ENCODE measurements at places on chromosomes 12 and 14. TPM values are rescaled to one million over a fixed set of nuclear protein-coding genes. Genes with fewer than 3 reads are reported as not detected.

The BEGAIN gene
- polyA plus RNA-seq = 1.2 TPM

The TEX52 gene
- polyA plus RNA-seq = 0.44 TPM

The PLEKHH1 gene
- polyA plus RNA-seq = 44.3 TPM

The KLRG1 gene
- polyA plus RNA-seq = 2.8 TPM

The NGB gene
- not detected for polyA plus RNA-seq

DNA sequence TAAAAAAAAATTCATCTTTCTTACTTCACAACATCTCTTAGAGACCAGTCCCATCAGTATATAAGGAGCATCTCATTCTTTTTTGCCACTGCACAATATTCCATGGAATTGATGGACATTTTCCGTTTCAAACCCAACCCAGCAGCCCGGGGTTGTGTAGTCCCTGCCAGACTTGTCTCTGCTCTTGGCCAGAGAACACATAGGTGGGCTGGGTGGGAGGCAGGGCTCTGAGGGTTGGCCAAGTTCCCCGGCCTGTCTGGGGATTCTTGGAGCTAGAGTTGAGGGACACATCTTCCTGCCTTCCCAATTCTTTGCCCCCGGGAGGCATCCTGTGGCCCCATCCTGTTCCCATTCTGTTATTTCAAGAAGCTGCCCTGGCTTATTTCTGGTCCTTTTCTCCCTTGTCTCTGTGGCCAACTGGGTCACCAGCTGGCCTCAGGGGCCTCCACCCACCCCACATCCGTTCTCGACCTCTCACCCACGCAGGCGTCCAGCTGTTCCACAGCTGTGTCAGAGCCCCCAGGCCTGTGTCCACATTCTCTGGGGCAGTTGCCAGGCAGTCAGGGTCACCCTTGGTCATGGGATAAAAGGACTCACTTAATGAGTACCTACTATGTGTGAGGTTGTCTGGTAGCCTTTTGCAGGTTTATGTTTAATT lies 52.0 kb upstream of the CCDC63 start:
- no peak for DNase-seq

- no peak for DNase-seq
Measured at GRCh38 chr12:92445253-92446082, 257.3 kb upstream of the PLEKHG7 start.

DNA sequence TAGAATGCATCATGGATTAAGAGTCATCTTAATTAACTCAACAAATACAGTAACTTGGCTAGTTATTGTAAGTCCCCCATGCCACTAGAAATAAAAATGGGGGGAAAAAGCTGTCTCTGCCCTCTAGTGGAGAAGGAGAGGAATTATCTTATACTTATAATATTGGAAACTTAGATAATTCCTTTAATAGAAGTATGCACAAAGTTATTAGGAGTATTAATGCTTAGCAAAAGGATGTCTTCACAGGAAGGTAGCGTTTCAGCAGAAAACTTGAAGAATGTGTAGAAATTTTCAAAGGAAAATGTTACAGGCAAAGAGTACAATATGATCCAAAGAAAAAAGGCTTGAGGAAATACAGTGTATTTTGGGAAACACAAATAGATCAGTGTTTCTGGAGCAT lies 19.8 kb downstream of the OR5AU1 start:
- DNase-seq = no peak

DNA sequence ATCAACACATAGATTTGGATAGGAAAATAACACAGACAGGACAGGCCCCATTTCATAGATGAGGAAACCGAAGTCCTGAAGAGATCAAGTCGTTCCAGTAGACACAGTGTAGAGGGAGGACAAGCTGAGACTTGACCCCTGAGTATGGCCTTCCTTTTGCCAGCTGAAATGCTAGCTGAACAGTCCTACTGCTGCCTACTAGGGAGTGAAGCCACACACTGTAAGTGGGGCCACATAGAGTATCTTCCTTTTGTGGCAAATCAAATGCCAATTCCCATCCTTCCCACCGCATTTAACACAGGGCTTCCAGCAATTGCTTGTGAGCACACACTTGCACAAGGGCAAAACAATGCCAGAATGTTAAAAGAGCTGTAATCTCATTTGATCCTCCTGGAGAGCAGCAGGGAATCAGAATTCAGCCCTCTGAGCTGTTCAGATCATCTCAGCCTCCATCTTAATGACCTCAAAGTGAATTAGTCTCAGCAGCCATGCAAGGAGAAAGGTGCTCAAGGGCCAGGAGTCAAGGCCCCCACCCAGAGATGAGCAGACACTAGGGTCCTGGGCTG lies 380.5 kb downstream of the EMP1 start:
- no peak for DNase-seq

DNA sequence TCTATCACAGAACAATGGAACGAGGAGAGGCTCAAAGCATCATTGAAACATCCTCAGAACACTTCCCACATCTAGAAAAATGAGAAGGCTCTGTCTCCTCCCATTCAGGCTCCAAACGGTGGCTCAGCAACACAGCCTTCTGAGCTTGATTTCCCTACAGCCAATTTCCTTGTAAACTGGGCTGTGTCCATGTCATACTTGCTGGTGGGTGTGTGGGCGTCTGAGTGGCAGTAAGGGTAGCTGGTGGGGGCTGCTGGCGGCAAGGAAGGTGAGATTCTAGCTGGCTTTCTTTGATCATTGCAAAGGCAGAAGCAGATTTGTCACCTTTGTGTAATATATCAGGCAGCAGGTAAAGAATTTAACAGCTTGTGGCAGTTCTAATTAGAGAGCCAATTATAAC lies 163.7 kb downstream of the CALM1 start:
- no peak for DNase-seq

GRCh38 chr12:54725233-54725843 lies 77.2 kb upstream of the DCD start:
- DNase-seq = no peak

DNA sequence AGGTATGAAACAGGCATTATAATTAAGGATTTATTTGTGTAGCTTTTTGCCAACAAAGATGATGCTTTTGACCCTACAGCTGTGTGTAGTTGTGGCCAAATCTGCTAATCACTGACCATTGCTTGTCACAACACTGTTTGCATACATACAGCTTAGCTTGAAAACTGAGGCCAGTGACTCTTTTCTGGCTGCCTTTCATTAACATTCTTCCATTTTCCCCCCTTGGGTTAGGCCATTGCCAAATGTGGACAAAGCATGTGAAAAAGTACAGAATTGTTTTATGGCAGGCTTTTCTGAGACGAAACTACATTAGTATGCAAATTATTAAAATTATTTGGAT lies 263.3 kb downstream of the SLC16A7 start:
- no peak for DNase-seq

- DNase-seq = no peak
Measured at GRCh38 chr12:65324551-65324950, 46.1 kb downstream of the MSRB3 start.

DNA sequence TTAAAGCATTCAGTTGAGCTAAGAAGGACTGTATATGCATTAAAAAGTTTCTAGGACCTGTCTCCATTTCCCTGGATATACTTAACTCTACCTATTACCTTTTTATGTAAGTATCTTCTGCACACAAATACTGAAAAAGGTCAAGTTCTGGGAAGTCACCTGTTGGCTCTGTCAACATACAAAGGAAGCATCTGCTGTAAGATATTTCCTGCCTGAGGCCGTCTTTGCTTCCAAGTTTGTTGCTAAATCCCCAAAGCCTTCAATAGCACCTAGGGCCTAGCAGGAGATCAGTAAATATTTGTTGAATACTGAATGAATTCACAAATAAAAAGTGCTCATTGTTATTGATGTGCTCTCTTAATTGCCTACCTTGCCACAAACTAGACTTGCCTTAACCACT lies 188.4 kb downstream of the DUSP6 start:
- no peak for DNase-seq

DNA sequence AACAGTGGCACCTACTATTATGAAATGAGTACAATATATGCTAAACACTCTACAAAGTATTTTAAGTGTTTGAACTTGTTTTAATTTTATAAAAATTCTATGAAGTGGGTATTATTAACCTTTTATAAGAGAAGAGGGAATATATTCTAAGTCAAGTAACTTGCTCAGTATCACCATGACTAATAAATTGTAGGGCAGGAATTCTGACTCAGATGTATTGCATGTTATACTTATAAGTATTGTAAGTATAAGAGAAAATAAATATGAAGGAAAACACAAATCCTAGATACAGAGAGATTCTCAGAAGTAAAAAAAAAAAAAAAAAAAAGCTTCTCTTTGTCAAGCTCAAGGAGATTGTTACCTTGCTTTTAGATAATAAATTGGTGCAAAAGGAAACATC lies 893.2 kb downstream of the SLC16A7 start:
- no peak for DNase-seq

- DNase-seq = no peak
Measured at GRCh38 chr12:66288121-66288520, 14.2 kb upstream of the HELB start.

- DNase-seq = no peak
Measured at GRCh38 chr12:120283318-120283717, 8.4 kb downstream of the RNU4-2 start.

DNA sequence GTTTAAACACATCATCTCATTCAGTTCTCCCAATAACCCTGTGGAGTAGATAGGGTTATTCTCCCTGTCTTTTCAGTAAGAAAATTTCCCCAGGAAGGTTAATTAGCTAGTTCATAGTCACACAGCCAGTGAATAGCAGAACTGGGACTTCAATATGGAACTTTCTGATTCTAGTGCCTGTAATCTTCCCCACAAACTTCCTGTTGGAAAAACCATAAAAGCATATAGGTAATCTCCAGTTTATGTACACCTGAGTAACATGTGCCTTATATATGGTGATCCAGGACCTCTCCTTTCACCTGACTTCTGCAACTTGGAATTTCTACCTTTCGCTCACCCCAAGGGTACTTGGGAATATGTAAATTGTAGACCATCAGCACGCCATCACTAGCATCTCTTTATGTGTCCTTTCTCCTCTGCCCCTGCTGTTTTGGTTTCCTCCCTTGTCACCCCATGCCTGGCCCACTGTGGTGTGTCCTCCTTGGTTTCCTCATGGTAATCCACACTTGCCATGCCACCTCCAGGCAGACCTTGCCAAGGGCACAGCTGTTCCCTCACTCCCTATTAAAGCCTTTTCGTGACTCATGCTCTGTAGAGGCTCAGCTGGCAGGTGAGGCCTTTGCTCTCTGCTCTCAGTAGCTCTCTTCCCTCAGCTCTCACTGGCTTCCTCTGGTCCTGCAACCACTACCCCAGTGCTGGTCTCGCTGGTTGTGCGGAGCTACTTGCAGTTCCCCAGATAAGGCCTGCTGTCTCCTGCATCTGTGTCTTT lies 16.7 kb downstream of the TBC1D30 start:
- DNase-seq = no peak

DNA sequence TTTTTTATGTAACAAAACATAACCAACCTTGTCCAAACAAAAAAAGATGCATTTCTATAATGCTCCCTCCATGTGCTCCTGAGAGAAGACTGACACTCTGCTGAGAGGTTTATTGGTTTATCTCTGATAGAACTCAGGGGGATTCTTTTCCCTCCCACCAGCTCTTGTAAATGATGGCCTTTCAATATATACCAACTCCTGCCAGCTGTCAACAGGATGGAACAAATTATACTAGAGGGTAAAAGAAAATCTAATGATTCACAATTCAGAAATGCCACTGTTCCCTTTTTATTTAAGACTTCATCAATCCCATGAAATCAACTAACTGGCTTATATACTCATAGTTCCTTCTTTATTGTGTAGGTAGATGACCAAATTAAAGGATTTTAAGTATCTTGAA lies 25.4 kb downstream of the PSMC1 start:
- DNase-seq = no peak

DNA sequence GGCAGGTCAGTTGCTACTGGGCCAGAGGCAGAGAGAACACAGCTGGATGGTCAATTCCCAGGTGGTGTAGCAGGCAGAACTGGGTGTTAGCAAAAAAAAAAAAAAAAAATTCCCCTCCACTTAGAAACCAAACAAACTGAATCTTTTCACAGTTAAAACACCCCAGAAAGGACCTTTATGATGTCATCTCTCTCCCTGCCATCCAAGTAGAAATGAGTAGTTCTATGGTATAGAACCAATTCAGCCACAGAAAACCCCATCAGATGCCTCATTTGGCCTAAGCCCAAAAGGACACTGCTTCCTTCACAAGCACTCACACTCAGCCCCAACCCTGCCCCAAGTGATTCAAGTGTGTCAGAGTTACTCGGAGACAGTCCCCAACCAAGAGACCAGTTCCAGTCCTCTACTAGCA lies 230.8 kb downstream of the DPF3 start:
- DNase-seq = no peak

GRCh38 chr12:66050610-66051009 lies 79.9 kb downstream of the LLPH start:
- no peak for DNase-seq

GRCh38 chr14:78848234-78848820 lies 678.2 kb downstream of the NRXN3 start:
- DNase-seq = no peak
